ENCODE measurements at places on chromosomes 11 and 22. TPM values are rescaled to one million over a fixed set of nuclear protein-coding genes. Genes with fewer than 3 reads are reported as not detected.
A peak's percentile ranks its signal among the peaks of the same experiment; 100 is the strongest.

GRCh38 chr11:11966826-11967668, 41.4 kb downstream of the DKK3 start:
- DNase-seq, result peak; percentile 77

GRCh38 chr11:910589-911030, at the start of gene CHID1:
CHID1 (minus strand) TSS chr11:910810; CDS start chr11:904816, 5,994 bp downstream.
- peak; percentile 86 for DNase-seq

- DNase-seq, result no peak
Observed at GRCh38 chr11:66674964-66675602, 2.6 kb downstream of the RBM4B start.

DNA sequence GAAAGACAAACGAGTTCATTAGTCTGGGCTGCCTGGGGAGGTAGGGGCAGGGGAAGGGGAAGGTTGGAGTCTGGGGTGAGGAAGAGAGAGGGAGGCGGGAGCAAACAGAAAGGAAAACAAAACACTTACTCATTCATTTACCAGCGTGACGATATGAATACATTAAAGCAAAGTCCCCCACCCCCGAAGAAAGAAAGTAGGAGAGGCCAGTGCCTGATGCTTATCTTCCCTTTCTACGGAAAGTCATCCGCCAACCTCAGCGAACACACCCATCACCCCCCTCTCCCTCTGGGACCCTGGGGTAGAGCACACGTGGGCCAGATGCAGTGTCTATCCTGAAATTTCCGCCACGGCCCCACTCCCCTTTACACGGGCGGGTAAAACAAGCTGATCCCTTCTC, 13.7 kb downstream of the ABCC8 start:
- no peak for DNase-seq

GRCh38 chr11:17381156-17381555, 7.3 kb downstream of the KCNJ11 start:
- DNase-seq, result peak; percentile 7

SLC5A4 gene
- total RNA-seq, result 2.7 TPM

RCOR2 gene
- 0.09 TPM for total RNA-seq

APOBEC3B gene
- total RNA-seq, result 2.5 TPM

All from dermis blood vessel endothelial cell (primary cell).